Tibial nerve (tissue), 4 donors: ENCODE measurements at places on chromosomes 13 and 19.
A peak's percentile ranks its signal among the peaks of the same experiment; 100 is the strongest.

DNA sequence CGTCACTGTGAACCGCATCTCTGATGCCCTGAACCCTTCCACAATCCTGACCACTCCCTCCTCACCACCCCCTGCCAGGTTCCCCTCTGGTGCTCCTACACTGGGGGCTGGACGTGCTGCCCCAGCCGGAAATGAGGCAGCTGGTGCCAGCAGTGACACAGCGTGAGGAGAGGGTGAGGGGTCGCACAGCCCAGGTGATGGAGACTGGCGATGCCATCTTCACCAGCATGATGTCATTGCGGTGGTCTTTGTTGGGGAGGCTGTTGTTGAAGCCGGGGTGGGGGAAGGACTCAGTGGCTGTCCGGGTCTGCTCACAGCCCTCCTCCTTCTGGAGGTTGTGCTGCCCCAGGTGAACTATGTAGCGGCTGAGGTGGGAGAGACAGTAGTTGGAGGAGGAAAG lies 2.5 kb downstream of the KLK11 start:
- no peaks in the 10 kb centered on the region for H3K27me3 ChIP-seq
- H3K36me3 ChIP-seq = no peaks in the 10 kb centered on the region
- no peaks in the 10 kb centered on the region for H3K4me1 ChIP-seq
- no peak overlapping the region for H3K27ac ChIP-seq
- no peak for DNase-seq

GRCh38 chr13:66888698-66889097 lies 341.4 kb downstream of the PCDH9 start:
- H3K36me3 ChIP-seq = no peaks in the 10 kb centered on the region
- no peak for DNase-seq
- no peak overlapping the region for H3K27ac ChIP-seq
- no peak overlapping the region for H3K4me3 ChIP-seq
- H3K27me3 ChIP-seq = no peaks in the 10 kb centered on the region

GRCh38 chr19:46601318-46602224 lies at the start of gene CALM3:
TSS of gene CALM3 (plus strand) at chr19:46601330. CDS start at chr19:46601435, 105 bp downstream.
- peaks cover 34% of the 10 kb centered on the region for H3K4me1 ChIP-seq
- peak within 1 kb of the TSS; percentile 98 for H3K4me3 ChIP-seq
- peak within 1 kb of the TSS; percentile 99 for H3K27ac ChIP-seq
- DNase-seq = no peak

- no peaks in the 10 kb centered on the region for H3K27me3 ChIP-seq
- no peak overlapping the region for H3K4me3 ChIP-seq
- no peak for DNase-seq
- H3K36me3 ChIP-seq = no peaks in the 10 kb centered on the region
- H3K27ac ChIP-seq = peak overlapping the region; percentile 23
Measured at GRCh38 chr19:10617409-10618121, 7.8 kb upstream of the SLC44A2 start.

DNA sequence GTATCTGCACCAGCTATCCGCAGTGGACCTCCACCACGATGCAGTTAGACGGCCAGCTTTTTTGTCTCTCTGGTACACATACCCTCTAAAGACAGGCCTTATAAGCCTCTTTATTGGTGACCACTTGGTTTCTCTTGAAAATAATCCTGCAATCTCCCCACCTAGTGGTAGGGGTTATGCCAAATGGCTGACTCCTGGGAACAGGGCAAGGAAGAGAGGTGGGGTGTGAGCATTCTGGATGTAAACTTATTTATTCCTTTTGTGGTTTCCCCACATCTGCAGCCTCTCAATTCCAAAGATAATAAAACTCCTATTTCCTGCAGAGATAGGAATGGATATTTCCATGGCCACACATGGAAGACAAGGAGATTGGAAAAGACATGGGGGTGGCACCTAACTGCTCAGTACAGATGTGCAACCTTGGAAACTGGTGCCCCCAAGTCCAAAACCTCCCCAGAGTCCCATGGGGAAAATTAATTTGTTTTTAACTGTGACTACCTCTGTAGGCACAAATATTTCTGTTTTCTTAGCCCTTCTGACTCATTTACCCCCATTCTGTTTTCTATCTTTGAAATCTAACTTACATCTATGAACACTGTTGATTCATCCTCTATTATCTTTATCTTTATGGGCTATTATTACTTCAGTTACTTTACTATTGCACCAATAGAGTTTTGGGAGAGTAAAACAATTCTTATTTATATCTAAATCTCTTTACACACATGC lies 112.7 kb upstream of the TSHZ3 start:
- no peak overlapping the region for H3K4me3 ChIP-seq
- no peaks in the 10 kb centered on the region for H3K4me1 ChIP-seq
- no peak for DNase-seq
- H3K27ac ChIP-seq = no peak overlapping the region
- no peaks in the 10 kb centered on the region for H3K36me3 ChIP-seq
- H3K27me3 ChIP-seq = no peaks in the 10 kb centered on the region

DNA sequence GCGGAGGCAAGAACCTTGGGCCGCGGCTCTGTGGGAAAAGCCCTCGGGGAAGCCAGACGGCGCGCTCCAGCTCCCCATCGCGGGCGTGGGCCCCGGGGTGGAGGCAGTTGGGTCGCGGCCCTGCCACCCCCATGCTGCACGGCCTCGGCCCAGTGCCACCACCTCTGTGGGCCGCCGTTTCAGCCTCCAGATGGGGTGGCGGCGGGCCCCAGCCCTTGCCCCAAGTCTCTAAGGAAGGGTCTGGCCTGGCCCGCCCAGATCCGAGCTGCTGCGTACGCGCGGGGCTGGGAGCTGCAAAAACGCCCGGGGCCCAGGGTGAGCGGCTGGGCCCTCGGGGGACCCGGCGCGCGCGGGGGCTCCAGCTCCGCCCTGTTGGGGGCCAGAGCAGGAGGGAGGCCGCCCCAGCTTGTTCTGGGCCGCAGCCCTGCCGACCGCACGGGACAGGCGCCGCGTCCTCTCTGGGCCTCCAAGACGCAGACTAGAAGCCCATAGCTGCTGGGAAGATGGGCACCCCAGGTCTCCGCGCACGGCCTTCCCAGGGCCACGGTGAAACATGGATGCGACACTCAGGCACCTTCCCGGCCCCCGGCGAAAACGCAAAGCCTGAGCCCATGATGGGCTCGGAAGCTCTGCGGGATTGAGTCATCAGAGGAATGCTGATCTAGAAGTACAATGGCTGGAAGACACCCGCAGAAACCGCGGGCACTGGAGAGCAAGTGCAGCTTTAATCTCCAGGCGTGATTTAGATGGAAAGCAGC lies 110.1 kb downstream of the KCTD15 start:
- H3K4me1 ChIP-seq = peaks cover 14% of the 10 kb centered on the region
- no peaks in the 10 kb centered on the region for H3K36me3 ChIP-seq
- H3K27ac ChIP-seq = peak overlapping the region; percentile 78

GRCh38 chr19:52880895-52881389 lies 16.5 kb downstream of the ZNF320 start:
- peaks cover 36% of the 10 kb centered on the region for H3K36me3 ChIP-seq
- no peak overlapping the region for H3K27ac ChIP-seq
- H3K4me1 ChIP-seq = no peaks in the 10 kb centered on the region
- DNase-seq = no peak
- no peak overlapping the region for H3K4me3 ChIP-seq
- H3K27me3 ChIP-seq = no peaks in the 10 kb centered on the region

- no peaks in the 10 kb centered on the region for H3K36me3 ChIP-seq
- no peak for DNase-seq
- no peaks in the 10 kb centered on the region for H3K27me3 ChIP-seq
- no peak overlapping the region for H3K27ac ChIP-seq
- H3K4me3 ChIP-seq = no peak overlapping the region
Measured at GRCh38 chr13:110993788-110994187, 78.9 kb upstream of the ANKRD10 start.

GRCh38 chr19:17511724-17512573 lies 500 bp downstream of the PGLS start:
- DNase-seq = peak; percentile 65
- peaks cover 44% of the 10 kb centered on the region for H3K4me1 ChIP-seq
- no peaks in the 10 kb centered on the region for H3K36me3 ChIP-seq
